ENCODE measurements at places on chromosomes 12 and 14. TPM values are rescaled to one million over a fixed set of nuclear protein-coding genes. Genes with fewer than 3 reads are reported as not detected.
A peak's percentile ranks its signal among the peaks of the same experiment; 100 is the strongest.

GRCh38 chr14:71140157-71140556, 232.9 kb downstream of the PCNX1 start:
- H3K36me3 ChIP-seq, result peaks cover 3% of the 10 kb centered on the region
- no peak overlapping the region for H3K27ac ChIP-seq

DNA sequence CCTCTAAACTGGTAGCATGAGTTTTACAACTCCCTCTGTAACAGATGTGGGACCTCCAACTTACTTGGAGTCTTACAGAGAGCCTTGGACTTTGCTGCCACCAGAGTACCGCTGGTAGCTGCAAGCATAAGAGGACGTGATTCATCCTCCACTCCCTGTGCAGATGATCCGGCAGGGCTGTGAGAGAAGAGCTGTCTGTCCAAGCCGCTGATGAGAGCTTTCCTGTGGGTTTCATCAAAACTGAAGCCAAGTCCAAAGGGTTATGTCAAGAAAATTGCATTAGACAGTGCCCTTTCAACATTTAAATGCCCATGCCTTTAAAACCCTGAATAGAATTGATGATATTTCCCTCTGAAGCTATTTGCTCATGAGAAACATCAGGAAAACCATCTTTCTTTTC, 85.8 kb downstream of the LLPH start:
- H3K27ac ChIP-seq, result no peak overlapping the region
- no peak overlapping the region for H3K4me3 ChIP-seq
- no peaks in the 10 kb centered on the region for H3K36me3 ChIP-seq
- H3K4me1 ChIP-seq, result no peaks in the 10 kb centered on the region
- H3K27me3 ChIP-seq, result peaks cover 3% of the 10 kb centered on the region

Gene NFATC4
- total RNA-seq, result not detected

DNA sequence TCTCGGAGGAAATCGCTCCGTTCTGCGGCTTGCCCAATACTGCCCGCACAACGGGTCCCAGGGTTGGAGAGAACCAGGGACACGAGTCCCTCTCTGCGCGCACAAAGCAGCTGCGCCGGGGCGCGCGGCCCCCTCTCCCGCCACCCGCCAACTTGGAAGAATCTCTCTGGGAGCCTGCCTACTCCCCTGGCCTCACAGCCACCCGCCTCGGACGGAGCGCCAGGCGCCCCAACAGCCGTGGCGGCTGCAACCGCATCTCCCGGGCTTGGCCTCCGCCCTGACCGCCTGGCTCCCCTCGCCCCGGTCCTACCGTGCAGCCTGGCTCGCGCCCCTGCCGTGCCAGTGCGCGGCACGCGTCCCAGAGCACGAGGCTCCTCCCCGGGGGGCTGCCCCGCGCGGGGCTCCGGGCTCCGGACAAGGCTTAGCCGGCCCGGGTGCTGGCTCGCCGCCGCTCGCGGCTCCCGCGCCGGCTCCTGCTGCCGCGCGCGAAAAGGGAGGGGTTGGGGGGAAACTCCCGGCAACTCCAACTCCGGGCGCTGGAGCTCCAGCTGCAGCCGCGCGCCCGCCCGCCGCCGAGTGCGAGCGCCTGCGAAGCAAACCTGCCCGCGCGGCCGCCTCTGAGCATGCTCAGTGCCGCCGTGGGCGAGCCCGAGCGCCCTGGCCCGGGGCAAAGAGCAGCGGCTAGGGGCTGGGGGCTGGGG, at the start of gene STXBP6:
STXBP6 (minus strand) TSS at position 580 of the 701 bp plus-strand sequence. CDS start 75,329 bp downstream, outside the sequence.
- H3K27ac ChIP-seq, result no peak within 1 kb of the TSS
- H3K27me3 ChIP-seq, result peaks cover 49% of the 10 kb centered on the region
- peaks cover 2% of the 10 kb centered on the region for H3K4me1 ChIP-seq
- H3K36me3 ChIP-seq, result no peaks in the 10 kb centered on the region
- DNase-seq, result peak; percentile 56

Gene KRT80
- total RNA-seq, result not detected

GRCh38 chr12:802242-803120, 50.1 kb downstream of the WNK1 start:
- peaks cover 49% of the 10 kb centered on the region for H3K4me1 ChIP-seq
- H3K36me3 ChIP-seq, result peaks cover 4% of the 10 kb centered on the region
- DNase-seq, result no peak
- no peak overlapping the region for H3K4me3 ChIP-seq
- no peaks in the 10 kb centered on the region for H3K27me3 ChIP-seq
- H3K27ac ChIP-seq, result no peak overlapping the region

DNA sequence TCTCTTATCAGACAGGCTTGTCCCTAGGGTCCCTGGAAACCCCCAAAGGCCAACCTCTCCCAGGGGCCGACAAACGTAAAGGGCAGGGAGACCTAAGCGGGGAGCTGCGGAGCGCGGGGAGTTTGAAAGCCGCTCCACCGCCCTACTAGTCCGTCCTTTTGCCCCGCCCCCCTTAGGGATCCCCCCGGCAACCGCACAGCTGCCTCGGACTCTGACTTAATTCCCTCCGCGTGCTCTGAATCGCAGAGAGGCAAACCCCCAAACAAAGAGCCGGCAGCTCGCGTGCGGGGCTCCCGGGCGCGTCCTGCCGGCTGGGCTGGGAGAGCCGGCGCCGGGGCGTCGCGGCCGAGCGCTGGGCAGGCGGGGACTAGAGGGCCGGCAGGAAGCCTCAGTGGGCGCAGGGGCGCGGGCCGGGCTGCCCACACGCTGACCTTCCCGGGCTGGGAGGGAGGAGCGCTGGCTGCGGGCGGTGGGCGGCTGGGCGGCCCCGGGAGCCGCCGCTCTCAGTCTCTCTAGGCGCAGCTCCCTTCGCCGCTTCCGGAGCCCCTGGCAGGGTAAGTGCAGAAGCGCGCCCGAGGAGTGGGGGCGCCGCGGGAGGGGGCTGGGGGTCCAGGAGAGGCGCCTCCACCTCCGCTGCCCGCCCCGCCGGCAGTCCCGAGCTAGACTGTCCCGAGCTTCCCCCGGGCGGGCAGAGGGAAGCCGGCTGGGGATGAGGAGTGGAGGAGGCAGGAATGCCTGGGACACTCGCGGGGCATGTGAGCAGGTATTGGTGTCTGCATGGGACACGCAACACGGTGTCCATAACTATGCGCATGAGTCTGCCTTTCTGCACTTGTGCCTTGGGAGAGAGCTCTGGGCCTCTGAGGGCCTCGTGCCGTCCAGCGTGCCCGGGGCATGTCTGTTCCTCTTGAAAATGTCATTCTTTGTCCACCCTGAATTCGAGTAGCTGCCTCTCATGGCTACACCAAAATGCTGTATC, at the start of gene TSPAN11:
TSPAN11 (plus strand) TSS at position 506 of the 979 bp plus-strand sequence. CDS start 27,244 bp downstream, outside the sequence.
- H3K27ac ChIP-seq, result no peak within 1 kb of the TSS
- peaks cover 52% of the 10 kb centered on the region for H3K27me3 ChIP-seq
- H3K4me1 ChIP-seq, result no peaks in the 10 kb centered on the region
- H3K36me3 ChIP-seq, result no peaks in the 10 kb centered on the region

Gene TPPP2
- not detected for total RNA-seq

DNA sequence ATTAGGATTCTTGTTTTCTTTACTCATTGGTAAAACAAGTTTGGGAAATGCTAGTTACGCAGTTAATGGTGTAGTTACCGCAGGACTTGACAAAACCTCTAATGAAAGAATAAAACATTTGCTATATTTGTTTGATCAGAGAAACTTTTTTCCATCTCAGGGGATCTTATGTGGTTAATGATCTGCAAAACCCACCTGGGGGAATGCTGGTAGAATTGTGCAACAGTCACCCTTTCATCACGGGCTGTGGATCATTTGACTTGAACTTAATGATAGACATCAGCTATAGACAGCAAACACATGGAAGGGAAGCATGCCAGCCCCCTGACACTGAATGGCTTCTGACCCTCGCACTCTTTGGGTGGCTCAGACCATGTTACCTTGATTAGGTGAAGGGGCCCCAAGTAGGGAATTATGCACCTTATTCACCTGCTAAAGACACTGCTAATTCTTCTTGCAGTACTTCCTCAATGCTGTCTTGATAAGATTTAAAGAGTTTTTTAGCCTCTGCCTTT, 84.2 kb downstream of the PDE3A start:
- no peaks in the 10 kb centered on the region for H3K36me3 ChIP-seq
- no peaks in the 10 kb centered on the region for H3K4me1 ChIP-seq
- no peaks in the 10 kb centered on the region for H3K27me3 ChIP-seq
- no peak overlapping the region for H3K27ac ChIP-seq
- DNase-seq, result no peak

Gene KERA
- not detected for total RNA-seq

Gene ASIC1
- 19.7 TPM for total RNA-seq

Gene KRT6B
- not detected for total RNA-seq

GRCh38 chr12:59873136-59873535, 277.3 kb downstream of the SLC16A7 start:
- DNase-seq, result no peak
- no peaks in the 10 kb centered on the region for H3K36me3 ChIP-seq
- no peak overlapping the region for H3K4me3 ChIP-seq
- no peak overlapping the region for H3K27ac ChIP-seq
- H3K4me1 ChIP-seq, result no peaks in the 10 kb centered on the region

Gene TMEM117
- total RNA-seq, result 0.82 TPM

GRCh38 chr12:99529966-99530365, 117.6 kb upstream of the GARIN6 start:
- no peaks in the 10 kb centered on the region for H3K36me3 ChIP-seq
- H3K27ac ChIP-seq, result no peak overlapping the region
- no peak for DNase-seq

GRCh38 chr12:84016956-84017355, 895.6 kb downstream of the SLC6A15 start:
- H3K4me3 ChIP-seq, result no peak overlapping the region
- H3K4me1 ChIP-seq, result no peaks in the 10 kb centered on the region
- no peaks in the 10 kb centered on the region for H3K36me3 ChIP-seq
- H3K27me3 ChIP-seq, result no peaks in the 10 kb centered on the region
- no peak for DNase-seq
- no peak overlapping the region for H3K27ac ChIP-seq

Gene TMEM132C
- total RNA-seq, result not detected

Gene PTGDR
- 0.33 TPM for total RNA-seq

DNA sequence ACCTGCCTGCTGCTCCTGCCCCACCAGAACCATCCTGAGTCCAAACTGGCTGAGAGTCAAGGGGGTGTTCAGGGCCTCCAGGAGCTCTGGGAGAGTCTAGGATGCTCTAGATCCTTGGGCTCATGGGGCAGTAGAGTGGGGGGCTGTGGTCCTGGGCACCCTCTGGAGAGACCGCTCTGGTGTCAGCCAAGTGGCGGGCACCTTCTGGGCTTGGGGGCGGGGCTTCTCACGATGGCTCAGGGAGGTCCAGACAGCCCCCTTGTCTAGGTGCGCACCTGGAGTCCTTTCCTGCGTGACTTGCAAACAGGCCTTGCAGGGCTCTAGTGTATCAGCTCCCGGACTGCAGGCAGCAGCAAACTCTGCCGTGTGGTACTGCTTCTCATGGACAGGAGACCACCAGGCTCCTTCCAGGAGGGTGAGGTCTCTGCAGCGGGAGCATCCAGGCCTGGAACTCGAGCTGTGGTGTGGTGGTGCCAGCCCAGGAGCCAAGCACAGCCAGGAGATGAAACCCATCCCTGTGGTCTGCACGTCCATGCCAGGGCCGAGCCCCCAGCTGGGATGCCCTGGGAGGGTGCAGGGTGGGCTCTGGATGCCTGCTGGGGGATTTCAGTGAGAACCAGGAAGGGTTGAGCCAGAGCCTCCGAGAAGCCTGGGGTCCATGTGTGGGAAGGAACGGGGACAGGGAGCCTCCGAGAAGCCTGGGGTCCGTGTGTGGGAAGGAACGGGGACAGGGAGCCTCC, 15.0 kb downstream of the PACS2 start:
- no peak overlapping the region for H3K4me3 ChIP-seq
- H3K27me3 ChIP-seq, result no peaks in the 10 kb centered on the region
- peaks cover 7% of the 10 kb centered on the region for H3K4me1 ChIP-seq
- H3K36me3 ChIP-seq, result no peaks in the 10 kb centered on the region
- no peak for DNase-seq

DNA sequence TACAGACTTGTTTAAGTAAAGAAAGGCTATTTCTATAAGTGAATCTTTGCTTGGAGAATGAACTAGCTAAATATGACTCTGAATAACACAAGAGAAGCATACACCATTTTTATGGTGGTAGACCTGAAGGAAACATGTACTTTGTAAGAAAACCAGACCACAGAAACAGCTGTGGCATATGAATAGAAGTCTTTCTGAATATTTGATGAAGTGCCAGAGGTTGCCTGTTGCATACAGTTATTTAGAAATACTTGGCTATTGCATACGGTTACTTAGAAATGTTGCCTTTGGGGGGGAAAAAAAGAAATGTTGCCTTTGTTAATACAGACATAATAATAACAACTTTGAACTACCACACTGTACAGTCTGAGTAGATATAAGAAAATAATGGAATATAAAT, 16.8 kb upstream of the LEMD3 start:
- no peak overlapping the region for H3K4me3 ChIP-seq
- no peak overlapping the region for H3K27ac ChIP-seq
- H3K27me3 ChIP-seq, result peaks cover 23% of the 10 kb centered on the region
- no peak for DNase-seq
- peaks cover 2% of the 10 kb centered on the region for H3K36me3 ChIP-seq

- H3K4me1 ChIP-seq, result peaks cover 80% of the 10 kb centered on the region
- no peaks in the 10 kb centered on the region for H3K27me3 ChIP-seq
- DNase-seq, result peak; percentile 85
- H3K36me3 ChIP-seq, result peaks cover 40% of the 10 kb centered on the region
- peak overlapping the region; percentile 96 for H3K27ac ChIP-seq
These were observed 150.8 kb downstream of the PRKCH start for GRCh38 chr14:61472011-61472672.

DNA sequence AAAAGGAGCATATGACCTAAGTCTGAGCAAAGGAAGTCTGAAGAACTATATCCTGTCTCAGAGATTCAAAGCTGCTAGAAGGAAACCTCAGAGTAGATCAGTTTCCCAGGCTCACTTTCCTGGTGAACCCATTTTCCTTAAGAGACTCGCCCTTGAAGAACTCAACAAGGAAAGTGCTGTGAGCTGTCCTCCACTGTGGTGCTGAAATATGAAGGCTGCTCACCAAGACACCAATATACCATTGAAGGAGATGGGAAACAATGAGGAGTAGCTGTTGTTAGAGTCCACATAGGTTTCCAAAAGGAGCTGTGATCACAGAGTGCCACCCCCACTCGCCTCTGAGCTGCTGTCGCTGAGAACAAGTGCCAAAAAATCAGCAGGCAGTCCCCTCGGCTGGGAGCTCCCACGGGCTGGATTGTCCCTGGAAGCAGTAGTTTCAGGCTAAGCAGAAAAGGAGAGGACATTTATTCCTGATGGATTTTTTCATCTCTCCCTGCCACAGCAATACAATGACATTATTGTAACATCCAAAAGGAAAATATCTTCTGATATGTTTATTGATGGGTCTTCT, 282.1 kb downstream of the RPS29 start:
- peak; percentile 68 for DNase-seq
- no peak overlapping the region for H3K27ac ChIP-seq
- H3K4me1 ChIP-seq, result no peaks in the 10 kb centered on the region

GRCh38 chr12:99212275-99212674, 435.3 kb upstream of the GARIN6 start:
- H3K4me3 ChIP-seq, result no peak overlapping the region
- no peak overlapping the region for H3K27ac ChIP-seq
- no peaks in the 10 kb centered on the region for H3K36me3 ChIP-seq
- no peak for DNase-seq
- H3K27me3 ChIP-seq, result no peaks in the 10 kb centered on the region
- H3K4me1 ChIP-seq, result no peaks in the 10 kb centered on the region
